ENCODE measurements at places on chromosomes 16 and 17.

- no peak for DNase-seq
These were observed 333.1 kb downstream of the BCAS3 start for GRCh38 chr17:61010661-61011170.

DNA sequence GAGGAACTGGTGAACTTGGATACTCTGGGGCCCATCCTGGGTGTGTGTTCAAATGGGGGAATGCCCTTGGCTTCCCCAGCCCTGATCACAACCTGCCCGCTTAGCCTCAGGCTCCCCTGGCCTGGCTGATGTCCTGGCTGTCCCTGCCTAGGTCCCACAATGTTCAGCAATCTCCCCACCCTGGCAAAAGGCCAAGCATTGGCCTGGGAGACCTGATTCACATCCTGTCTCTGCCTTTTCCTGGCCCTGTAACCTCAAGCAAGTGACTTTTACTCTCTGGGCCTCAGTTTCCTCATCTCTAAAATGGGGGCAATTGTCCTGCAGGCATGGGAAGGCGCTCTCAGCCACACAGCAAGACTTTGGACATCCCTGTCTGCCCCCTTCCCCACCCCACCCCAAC, 14.4 kb downstream of the CPNE2 start:
- no peak for DNase-seq

DNA sequence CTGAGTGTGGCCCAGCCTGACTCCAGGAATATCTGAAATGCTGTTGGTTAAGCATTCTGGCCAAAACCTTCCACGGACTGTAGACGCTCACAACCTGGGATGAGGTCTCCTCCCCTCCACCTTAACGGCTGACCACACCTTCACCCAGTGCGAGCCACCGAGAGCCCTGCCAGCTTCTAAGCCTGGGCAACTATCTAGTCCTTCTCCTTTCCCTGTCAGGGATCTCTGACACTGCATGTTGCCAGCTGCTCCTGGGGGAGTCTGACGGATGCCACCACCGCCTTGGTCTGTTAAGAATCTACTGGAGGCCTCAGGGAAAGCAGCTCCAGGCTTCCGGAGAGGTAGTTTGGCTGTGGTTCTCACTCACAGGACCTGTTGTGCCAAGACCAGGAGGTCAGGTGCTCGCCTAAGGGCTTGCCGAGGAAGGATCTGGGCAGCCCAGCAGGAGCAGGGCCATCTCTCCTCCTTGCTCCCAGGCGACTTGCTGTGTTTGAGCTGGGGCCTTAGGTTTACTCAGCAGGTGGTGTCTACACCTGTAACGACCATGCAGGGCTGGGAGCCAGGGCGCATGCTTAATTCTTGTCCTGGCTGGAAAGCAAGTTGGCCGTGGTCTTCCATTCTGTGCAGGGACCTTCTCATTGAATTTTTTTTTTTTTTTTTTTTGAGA, 111.8 kb downstream of the NTN1 start:
- DNase-seq: no peak

DNA sequence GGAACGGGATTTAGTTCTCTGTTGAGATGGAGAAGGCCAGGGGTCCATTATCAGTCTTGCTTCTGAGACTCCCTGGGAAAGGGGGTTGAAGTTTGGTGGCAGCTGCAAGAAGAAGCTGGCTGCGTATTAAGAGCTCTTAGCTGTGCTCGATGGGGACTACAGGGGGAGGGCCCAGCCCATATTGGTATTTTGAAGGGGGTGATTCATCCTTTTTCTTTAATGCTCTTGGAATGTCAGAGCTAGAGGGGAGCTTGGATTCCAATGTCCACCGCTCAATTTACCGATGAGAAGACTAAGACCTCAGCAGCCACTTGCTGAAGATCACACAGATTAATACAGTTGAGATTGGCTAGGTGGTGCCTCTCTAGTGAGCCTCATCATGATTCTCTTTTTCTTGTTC, 5.0 kb downstream of the NOG start:
- no peak for DNase-seq

GRCh38 chr16:813204-813915, 12.8 kb upstream of the GNG13 start:
- peak; percentile 52 for DNase-seq

GRCh38 chr17:76816590-76817135, 51.5 kb upstream of the MGAT5B start:
- peak; percentile 78 for DNase-seq

DNA sequence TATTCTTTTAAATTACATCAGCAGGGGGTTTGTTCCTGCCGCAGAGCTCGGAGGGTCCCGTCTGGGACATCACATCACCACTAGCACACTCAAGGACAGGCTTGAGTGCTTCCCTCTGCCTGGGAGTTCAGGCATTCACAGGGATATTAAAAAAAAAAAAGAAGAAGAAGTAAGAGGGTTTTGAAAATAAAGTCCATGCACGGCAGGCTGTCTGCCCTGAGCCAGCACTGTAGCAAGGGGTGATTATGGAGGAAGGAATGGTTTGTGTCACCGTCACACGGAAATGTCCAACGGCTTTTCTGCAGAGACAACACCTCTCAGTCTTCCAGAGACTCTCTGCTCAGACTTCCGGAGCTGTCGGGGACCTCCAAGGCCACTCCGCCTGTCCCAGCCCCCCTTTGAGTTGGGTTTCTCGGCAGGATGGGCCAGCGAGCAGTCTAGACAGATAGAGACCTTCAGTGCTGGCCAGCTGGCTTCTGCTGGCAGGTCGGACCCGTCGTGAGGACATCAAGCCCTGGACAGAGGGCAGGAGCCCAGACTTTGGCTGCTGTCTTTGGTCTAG, 33.6 kb downstream of the MEOX1 start:
- no peak for DNase-seq

- no peak for DNase-seq
These were observed 3.1 kb downstream of the NUDT21 start for GRCh38 chr16:56448005-56448404.

- DNase-seq: peak; percentile 44
These were observed 2.2 kb downstream of the TELO2 start for GRCh38 chr16:1495211-1495888.

- no peak for DNase-seq
These were observed 18.7 kb downstream of the SREBF1 start for GRCh38 chr17:17818088-17818526.

DNA sequence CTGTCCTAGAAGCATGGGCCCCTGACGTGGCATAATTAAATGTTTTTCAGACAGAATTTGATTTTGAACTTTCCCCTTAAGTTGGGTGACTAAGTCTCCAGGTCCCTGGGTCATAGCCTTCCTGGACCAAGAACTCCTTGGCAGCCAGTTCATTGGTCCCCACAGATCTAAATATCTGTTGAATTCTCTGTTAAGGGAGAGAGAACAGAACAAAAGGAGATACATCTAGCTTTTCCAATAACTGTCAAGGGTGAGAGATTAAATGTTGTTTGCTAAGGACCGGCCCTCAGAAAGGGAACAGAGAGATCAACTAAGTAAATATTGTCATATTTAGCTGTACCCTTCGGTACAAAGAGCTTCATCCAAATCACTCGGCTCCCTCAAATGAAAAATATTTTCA, 78.2 kb upstream of the NOL11 start:
- no peak for DNase-seq

DNA sequence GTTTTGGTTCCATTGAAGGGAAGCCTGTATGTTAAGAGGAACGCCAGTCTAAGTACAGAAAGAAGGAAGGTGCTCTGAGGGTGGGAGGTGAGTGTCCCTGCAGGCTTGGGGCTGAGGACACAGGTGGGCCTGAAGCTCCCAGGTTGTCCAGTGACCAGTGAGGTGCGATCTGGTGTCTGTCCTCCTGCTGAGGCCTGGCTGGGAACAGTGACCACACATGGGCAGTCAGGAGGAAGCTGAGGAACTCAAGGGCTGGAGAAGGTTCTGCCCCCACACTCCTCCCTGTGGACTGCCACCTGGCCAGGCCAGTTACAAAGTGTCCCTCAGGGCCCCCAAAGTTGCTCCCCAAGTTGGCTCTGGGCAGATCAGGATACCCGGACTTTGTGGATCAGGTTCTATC, 102.1 kb downstream of the N4BP1 start:
- no peak for DNase-seq

DNA sequence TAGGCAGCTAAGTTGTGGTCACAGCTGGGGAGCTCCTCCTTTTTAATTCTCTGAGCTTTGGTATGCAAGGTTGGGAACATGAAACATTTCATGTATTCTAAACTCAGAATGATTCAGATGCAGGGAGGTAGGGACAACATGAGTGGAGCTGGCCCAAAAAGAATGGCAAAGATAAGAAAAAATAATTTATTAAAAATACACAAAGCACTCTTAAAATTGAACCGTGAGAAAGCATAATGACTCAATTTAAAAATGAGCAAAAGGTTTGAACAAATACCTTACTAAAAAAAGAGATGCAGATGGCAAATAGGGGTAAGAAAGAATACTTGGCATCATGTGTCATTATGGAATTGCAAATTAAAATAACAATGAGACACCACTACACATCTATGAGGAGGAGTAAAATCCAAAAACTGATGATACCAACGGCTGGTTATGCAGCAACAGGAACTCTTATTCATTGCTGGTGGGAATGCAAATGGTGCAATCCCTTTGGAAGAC, 175.6 kb upstream of the IRX3 start:
- DNase-seq: no peak

GRCh38 chr16:397135-397661, at the start of gene NME4:
Gene NME4, plus strand, starts transcription at chr16:397199. Its CDS starts 24 bp downstream, at chr16:397223.
- no peak for DNase-seq

DNA sequence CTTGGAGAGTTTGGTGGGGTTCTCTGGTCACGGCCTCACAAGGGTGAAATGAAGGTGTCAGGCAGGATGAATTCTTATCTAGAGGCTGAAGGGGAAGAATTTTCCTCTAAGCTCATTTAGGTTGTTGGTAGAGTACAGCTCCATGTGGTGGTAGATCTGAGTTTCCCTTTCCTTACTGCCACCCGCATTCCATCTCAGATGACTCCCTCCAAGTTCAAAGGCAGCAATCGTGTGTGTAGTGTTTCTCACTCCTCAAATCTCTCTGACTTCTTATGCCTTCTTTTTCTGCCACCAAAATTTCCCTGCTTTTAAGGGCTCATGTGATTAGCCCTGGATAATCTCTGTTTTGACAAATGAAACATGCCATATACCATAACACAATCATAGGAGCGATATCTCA, 135.5 kb upstream of the MYOCD start:
- DNase-seq: no peak

DNA sequence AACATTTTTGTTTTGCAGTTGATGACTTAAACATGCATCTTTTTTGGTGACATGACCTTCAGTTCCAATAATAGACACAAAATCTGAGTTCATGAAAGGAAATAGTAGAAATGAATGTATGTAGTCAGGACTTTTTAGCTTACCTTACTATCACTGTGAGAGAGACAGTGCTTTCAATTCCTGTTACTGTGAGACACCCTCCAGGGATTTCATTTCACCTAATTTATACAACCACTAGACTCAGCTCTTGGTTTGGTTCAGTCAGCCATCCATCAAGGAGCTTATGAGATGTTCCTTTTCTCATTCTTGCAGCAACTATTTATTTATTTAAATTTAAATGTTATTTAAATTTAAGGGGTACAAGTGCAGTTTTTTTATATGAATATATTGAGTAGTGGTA, 77.9 kb downstream of the MAP2K4 start:
- no peak for DNase-seq

- DNase-seq: no peak
These were observed 539 bp upstream of the VAMP2 start for GRCh38 chr17:8162997-8163977.

DNA sequence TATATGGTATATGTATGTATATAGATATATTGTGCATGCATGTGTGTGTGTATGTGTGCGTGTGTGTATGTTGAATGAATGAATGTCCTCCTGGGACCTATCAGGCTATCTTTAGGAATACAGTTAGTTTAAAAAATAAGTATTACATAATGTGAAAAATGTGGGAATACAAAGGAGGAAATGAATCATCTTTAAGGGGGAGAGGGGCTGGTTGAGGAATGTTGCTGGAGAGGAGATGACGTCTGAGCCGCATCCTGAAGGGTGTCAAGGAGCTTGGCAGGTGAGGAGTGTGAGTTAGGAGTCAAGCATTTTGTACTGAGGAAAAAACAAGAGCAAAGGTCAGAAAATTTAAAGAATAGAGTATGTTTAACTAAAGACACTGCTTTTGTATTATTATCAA, 62.4 kb upstream of the NLK start:
- DNase-seq: no peak

DNA sequence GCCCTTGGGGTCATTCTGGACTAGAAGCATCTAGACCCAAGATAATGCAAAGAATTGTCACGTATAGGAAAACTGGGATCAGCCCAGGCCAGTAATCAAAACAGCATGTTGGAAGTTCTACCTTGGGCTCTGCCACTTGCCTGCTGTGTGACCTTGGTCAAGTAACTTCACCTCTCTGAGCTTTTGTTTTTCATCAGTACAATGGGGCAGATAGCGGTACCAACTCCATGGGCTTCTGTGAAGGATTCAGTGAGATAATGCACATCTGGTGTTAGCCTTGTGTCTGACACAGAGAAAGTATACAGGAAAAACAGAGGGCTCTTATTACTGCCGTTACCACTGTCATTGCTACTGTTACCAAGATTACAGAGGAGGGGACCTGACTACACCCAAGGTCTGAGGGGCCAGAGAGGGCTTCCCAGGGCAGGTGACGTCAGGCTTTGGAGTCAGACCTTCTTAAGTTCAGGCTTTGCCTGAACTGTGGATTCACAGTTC, 24.6 kb downstream of the CMIP start:
- no peak for DNase-seq

DNA sequence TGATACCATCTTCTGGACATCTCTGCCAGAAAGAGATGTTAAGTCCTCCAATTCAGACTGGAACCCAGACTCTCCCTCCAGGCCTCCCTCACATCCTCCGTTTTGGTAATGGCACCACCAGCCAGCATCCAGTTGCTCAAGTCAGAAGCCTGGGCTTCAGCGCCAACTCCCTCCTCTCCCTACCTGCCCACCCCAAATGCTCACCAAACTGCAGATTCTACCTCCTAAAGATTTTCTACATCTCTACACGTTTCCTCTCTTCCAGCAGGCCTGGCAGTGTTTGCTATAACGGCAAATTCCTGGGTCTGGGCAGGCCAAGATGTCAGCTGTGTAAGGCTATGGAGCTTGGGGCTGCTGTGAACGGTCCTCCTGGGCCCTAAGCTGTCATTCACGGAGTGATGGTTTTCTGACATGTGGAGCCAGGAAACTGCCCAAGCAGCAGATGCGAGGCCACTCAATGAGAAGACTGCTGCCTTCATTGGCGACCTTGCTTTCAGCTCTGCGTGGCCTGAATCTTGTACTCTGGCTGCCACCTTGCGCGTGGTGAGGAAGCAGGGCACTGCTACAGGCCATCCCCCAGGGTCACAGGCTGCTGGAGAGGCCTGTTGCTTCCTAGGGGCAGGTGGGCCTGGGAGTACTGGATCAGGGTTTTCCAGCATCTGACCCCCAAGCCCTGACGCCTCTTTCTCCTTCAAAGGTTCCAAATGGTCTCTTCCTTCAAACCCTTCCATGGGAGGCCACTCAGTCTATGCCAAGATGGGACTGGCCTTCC, 37.7 kb downstream of the TBX4 start:
- no peak for DNase-seq
